NCI-H146 (cell line): ENCODE measurements at places on chromosomes 6 and 20.

- DNase-seq: no peak
Observed at GRCh38 chr6:146357578-146358430, 185.8 kb upstream of the RAB32 start.

DNA sequence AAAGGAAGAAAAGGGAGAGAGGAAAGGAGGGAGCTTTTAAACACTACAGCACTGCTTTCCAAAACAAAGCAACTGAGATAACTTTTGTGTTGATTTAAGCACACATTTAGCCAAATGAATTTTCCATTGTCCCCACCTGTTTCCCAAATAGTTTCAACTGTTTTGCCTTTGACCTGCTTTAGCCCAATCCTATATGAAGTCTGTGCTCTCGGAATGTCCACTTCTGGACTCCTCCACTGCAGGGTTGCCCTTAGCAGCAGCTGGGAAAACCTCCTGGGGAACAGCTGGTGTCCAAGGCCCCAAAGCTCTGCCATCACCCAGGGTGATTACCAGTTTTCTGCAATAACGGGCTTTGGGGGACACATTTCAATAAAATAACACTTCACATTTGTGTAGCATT is 44.9 kb upstream of the PKHD1 start:
- DNase-seq: no peak

- no peak for DNase-seq
Observed at GRCh38 chr6:129577691-129578090, 132.3 kb downstream of the ARHGAP18 start.

DNA sequence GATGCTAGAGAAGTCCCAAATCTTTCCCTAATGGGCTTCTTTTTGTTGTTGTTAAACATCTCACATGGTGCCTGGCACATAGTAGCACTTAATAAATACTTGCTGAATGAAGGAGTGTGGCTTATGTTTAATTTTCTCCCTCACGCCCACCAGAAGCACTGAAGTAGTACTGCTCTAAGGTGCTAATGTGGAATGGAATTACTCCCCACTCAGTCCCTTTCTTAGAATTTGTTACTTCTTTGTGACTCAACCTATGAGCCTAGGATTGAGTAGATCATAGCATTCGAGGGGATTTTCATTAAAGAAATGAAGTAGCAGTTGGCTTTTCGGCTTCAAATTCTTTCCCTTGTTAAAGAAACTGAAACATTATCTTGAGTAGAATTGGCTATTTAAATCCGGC is 192.8 kb downstream of the CLIC5 start:
- no peak for DNase-seq

- DNase-seq: no peak
Observed at GRCh38 chr6:55643861-55644260, 64.9 kb upstream of the HMGCLL1 start.

GRCh38 chr20:58001381-58001780 is 227.1 kb downstream of the ANKRD60 start:
- DNase-seq: no peak

GRCh38 chr6:137269803-137270202 is 50.6 kb upstream of the IFNGR1 start:
- DNase-seq: no peak

DNA sequence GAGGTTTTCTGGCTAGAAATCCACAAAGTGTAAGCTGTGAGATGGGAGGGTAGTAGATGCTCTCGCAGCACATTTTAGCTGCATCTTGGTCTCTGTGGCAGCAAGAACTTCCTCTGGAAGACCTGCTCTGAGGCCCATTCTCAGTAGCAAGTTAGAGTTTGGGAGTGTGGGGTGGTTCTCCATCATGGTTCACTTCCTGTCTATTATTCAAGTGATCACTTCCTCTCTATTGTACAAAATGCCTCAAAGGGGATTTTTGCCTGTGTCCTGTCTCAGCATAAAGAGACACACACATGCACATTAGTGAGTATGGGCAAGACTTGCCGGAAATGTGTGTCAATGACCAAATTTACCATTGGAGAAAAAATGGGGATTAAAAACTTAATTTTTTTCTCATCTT is 42.5 kb downstream of the LYRM2 start:
- DNase-seq: no peak

DNA sequence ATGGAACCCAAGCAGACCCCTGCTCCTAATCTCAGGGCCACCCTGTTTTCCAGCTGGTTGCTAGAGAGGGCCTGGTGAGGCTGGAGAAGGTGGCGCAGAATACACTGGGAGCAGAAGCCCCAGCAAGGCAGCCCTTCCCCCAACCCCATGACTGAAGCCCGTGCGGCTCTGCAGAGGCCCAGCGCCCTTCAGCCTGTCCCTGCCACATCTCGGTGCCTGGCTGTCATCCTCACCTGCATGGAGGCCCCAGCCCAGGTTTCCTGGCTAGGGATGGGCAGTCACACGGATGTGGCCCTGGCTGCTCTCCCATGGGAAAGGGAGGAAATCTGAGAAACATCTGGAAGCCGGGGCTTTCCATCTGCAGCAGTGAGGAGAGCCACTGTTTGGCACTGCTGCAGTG is 26.1 kb upstream of the VSTM2L start:
- DNase-seq: no peak
